ENCODE measurements at places on chromosomes 13 and 19.

- no peak for DNase-seq
These were observed 5.5 kb downstream of the EBI3 start for GRCh38 chr19:4234862-4235201.

DNA sequence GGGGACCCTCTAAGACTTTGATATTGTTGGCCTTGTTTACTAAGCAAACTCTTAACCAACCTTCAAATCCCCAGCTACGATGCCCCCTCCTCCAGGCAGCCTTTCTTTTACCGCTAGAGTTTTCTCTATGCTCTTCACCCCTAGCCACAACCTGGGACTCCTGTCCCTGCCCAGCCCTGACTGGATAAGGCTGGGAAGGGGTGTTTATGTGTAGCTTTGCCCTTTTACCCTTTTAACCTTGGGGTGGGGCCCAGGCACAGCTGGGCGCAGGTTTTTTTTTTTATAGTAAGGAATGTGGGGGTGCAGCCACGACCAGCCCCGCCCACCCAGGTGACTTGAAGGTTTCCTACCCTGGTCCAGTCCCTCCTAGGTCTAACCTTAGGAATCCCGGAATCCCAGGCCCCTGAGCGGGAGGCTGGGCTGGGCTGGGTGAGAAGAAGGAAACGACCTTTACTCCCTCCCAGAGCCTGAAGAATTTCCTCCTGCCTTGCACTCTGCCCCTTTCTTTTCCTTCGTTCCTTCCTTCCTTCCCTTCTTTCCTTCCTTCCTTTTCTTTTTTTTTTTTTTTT, 12.2 kb downstream of the TJP3 start:
- DNase-seq: no peak

DNA sequence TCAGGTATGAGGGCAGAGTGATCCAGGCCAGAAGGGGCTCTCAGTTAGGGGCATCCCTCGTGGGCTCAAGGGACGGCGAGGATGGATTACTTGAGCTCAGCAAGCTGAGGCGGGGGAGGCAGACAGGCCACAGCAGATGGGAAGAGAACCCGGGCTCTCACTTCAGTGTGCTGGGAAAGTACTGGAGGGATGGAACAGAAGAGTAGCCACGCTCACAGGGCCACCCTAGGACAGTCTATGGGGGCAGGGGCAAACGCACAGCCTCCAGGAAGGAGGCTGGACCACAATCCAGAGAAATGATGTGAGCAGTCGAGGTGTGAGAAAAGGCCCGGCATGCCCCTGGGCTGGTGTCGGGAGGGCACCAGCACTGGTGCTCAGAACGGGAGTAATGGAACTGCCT, 9.2 kb downstream of the GJA3 start:
- no peak for DNase-seq

DNA sequence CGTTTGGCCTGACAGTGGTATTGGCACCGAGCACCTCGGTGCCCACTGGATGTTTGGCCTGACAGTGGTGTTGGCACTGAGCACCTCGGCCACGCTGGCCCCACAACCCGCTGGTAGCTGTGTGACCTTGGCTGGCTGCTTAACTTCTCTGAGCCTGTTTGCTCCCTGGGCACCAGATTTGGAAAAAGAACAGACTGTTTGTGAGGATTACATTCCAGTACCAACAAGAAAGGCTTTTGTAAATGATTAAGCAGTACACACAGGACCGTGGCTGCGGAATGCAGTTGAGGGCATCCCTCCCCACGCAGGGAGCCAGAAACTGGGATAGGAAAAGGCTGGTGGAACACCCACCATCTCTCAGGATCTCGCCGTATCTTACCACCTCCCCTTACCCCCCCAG, 31.9 kb downstream of the SLC25A42 start:
- no peak for DNase-seq

GRCh38 chr13:99367663-99368448, 60.7 kb upstream of the GPR183 start:
- no peak for DNase-seq

DNA sequence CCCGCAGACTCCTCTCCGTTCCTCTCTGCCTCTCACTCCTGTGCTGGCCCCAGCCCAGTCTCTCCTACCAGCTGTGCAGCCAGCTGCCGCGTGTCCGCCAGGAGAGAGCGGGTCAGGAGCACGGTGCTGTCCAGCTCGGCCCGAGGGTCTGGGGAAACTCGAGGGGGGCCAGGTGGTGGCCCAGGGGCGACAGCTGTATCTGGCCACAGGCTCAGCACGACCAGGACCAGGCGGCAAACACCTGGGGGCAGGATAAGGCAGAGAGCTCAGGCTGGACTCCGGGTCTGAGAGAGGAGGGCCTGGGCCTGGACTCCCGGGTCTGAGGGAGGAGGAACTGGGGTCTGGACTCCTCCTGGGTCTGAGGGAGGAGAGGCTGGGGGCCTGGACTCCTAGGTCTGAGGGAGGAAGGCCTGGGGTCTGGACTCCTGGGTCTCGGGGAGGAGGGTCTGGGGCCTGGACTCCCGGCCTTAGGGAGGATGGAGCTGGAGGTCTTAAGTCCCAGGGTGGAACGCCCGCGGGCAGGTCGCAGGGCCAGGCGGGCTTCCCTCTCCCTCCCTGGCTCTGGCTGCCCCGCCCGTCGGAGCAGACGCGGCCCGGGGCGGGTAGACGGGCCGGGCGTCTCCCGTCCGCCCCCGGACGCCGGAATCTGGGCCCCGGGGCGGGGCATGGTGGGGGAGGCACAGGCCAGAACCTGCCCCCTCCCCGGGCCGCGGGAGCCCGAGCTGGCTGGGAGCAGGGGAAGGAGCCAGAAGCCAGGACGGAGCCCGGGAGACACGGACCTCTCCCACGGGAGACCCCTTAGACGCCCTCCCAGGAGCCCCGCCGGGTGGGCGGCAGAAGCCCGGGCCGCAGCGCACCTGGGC, 1.3 kb downstream of the IL11 start:
- DNase-seq: no peak

GRCh38 chr19:41957838-41958366, 1.2 kb downstream of the RABAC1 start:
- peak; percentile 44 for DNase-seq

GRCh38 chr19:16161840-16162239, 11.5 kb downstream of the CIB3 start:
- DNase-seq: no peak

- DNase-seq: no peak
These were observed 11.6 kb upstream of the FPR3 start for GRCh38 chr19:51783372-51783771.

DNA sequence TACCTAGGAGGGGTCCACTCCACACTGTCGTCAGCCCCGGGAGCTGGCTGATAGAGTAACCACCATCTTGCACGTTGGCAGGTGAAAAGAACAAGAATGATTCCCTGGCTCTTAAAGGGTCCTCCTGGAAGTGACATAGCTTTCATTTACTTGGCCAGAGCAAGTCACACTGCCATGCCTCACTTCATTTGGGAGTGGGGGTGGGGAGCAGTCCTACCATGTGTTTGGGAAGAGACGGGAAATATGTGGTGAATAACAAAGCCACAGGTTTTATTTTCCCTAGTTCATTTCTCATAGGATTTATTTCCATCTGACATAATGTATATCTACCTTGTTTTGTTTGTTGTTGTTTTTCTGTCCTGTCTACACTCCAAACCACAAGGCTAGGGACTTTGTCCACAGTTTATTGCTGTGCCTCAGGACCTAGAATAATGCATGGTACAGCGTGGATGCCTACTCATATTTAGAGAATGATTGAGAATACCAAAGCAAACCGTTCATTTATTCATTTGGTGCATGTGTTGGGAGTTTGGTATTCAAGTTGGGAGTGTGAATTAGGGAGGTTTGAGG, 26.8 kb downstream of the UBAC2 start:
- no peak for DNase-seq

DNA sequence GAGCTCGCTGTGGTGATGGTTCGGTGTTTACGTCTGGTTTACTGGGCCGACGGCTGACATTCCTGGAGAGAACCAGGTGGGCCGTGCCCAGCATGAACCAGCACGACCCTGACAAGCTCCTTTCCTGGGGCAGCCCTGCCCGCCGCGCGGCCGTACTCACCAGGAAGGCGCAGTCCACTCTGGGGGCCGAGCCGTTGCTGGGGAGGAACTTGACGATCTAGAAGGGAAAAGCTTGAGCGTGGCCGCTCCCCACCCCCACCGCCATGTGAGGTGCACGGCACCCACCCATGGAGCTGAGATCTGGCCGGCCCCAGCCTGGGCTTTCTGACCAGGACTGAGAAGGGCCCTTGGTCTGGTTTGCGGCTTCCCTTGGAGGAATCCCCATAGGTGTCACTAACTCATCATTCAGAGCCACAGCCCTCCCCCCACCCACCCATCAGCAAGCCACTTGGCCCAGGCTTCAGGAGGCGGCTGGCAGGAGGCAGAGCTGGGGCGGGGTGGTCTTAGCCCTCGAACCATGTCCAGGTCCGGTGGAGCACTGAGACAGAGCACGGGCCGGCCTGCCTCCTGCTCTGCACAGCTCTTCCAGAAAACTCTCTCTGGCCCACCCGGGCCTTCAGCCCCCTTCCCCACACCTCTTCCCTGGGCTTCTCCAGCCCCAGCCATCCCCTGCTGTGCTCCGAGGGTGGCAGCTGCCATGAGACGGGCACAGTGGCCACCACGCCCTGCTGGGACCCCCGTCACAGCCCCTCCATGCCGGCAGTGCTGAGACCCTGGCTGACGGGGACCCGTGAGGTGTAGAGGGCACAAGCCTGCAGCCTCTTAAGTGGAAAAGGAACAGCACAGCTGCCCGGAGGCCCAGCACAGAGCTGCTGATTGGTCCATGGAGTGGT, 6.2 kb downstream of the ATP4B start:
- no peak for DNase-seq

GRCh38 chr13:48496271-48497161, 36.4 kb downstream of the RCBTB2 start:
- no peak for DNase-seq

GRCh38 chr19:11465600-11465999, 15.2 kb downstream of the ELAVL3 start:
- no peak for DNase-seq

- DNase-seq: no peak
These were observed 12.5 kb downstream of the TM6SF2 start for GRCh38 chr19:19260417-19261214.

DNA sequence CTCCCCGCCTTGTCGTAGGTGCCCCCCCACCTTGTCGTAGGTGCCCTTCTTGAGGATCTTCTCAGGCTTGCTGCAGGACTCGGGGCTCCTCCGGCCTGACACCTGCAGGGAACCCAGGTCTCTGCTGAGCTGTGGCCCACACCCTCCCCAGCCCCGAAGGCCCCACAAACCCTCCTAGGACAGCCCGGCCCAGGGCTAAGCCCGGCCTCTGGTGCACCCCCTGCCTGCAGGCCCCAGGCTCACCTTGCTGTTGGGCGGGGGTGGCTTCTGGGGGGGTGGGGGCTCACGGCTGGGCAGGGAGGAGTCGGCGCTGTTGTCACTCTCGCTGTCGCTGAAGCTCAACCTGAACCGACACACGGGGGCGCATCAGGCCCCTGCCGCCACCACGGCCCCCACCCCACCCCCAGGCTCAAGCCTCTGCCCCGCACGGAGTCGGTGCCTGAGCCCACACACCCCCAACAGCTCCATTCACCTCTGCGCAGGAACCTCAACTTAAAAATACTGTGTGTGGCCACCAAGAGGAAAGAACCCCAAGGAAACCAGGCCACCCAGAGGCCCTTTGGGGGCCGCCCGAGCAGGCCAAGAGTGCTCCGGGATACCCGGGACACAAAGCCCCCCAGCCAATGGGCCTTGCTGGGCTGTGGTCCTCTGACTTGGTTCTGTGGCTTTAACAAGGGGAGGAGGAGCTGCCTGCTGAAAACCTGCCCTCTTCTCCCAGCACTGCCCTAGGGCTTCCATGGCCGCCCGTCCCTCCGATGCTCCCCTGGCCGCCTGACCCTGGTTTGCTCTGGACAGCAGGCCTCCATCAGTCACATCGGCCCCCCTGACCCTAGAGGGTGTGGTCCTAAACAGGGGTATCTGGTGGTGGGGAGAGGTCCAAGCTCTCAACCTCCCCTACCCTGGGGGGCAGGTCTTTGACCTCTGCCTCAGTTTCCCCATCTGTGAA, 65.8 kb downstream of the MLLT1 start:
- no peak for DNase-seq

DNA sequence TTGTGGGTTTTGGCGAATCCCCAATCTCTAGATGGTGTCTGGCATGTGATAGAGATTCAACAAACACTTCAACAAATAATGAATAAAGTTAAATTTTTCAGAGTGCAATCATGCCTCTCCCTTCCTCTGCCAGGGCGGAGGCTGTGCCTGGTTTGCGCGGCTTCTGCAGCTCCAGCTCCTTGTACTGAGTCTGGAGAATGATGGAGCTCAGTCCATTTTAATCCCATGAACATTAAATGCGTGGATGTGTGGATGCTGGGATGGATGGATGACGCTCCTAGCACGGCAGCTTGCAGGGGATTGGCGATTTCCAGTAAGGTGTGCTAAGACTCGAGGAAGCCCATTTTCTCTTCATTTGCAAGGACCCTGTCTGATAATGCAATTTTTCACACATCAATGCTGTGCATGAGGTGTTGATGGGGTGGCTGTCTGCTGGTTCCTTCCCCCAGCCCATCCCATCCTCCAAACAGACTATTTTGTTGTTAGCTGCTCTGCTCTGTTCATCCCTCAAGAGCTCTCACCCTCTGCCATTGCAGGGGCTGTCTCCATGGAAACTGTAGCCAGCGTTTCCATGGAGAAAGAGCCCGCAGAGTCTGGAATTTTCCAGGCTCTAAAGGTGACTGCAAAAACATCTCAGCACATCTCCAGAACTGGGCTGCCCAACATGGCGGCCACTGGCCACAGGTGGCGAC, 92.6 kb upstream of the PEG3 start:
- DNase-seq: no peak

DNA sequence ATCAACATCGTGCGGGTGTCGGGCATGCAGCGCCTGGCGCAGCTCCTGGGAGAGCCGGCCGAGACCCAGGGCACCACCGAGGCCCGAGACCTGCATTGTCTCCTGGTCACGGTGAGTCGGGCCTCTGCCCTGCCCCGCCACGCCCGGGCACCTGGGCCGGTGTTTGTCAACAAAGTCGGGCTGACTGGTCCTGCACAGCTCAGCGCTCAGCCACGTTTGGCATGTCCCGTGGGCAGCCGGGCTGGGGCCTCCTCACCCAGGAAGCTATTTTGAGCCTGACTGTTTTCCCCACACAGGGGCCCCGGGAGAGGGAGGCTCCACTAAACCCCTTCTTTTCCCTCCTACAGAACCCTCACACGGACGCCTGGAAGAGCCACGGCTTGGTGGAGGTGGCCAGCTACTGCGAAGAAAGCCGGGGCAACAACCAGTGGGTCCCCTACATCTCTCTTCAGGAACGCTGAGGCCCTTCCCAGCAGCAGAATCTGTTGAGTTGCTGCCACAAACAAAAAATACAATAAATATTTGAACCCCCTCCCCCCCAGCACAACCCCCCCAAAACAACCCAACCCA, 1.3 kb downstream of the GADD45B start:
- DNase-seq: peak; percentile 66

- DNase-seq: no peak
These were observed 122.6 kb downstream of the POSTN start for GRCh38 chr13:37475966-37476365.

DNA sequence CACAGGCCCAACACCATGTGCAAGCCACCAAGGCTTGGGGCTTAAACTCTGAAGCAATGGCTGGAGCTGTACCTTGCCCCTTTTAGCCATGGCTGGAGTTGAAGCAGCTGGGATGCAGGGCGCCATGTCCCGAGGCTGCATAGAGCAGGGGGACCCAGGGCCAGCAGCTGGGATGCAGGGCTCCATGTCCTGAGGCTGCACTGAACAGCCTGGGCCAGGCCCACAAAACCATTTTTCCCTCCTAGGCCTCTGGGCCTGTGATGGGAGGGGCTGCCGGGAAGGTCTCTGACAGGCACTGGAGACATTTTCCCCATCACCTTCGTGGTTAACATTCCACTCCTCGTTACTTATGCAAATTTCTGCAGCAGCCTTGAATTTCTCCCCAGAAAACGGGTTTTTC, 10.8 kb downstream of the TRAPPC2B start:
- no peak for DNase-seq

GRCh38 chr13:101709952-101710351, 257.5 kb downstream of the ITGBL1 start:
- DNase-seq: no peak
